ENCODE measurements at places on chromosomes 4 and X.

GRCh38 chr4:181479141-181479540, 764.1 kb upstream of the TENM3 start:
- no peak for DNase-seq

DNA sequence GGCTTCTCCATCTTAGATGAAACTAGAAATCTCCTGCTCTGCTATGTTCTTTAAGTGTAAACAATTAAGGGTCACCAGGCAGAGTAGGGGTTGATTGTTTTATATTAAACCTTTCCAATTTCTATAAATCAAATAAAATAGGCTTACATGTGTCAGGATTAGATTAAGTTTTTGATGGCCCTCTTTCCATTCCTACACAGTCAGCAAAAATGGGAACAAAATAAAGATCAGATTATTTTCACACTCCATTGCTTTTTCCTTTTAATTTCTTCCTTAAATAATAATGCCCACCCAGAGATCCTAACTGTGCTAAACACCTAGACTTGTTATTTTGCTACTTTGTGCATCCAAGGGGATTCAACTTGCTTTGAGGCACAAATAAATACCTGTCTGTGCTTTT, 381.4 kb upstream of the MAGEB16 start:
- DNase-seq, result no peak

DNA sequence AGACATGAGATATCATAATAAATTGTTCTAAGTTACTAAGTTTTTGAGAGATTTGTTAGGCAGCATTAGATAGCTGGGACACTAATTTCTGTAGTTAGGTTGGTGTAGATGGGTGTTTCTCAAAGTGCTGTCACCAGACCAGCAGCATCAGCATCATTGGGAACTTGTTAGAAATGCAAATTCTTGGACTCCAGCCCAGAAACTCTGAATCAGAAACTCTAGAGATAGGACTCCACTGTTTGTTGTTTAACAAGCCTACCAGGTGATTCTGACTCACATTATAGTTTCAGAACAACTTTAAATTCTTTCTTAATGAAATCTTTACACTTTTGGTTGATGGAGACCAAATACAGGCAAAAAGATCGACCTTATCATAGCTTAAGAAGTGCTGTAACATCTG, 173.7 kb downstream of the PABPC4L start:
- peak; percentile 26 for DNase-seq

DNA sequence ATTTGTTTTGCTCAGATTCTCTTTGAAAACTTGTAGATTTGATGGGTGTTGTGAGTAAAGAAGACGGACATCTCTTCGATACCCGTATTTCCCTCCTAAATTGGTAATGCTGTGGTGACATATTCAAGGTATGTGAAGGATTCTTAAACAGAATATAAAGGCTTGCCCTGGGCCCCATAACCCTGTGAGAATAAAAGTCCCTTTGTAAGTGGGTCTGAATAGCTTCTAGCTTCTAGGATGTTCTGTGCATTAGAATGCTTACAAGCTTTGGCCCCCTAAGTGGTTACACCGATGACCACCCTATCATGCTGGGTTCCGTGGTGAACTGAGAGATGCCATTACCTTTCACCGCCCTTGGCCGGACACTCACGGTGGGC, 574 bp upstream of the MOB1B start:
- no peak for DNase-seq

GRCh38 chr4:89765966-89766365, 71.0 kb downstream of the SNCA start:
- DNase-seq, result peak; percentile 20
